Stimulated activated CD4-positive, alpha-beta T cell treated with anti-CD3 and anti-CD28 coated beads, Interleukin-1b, Interleukin-23, amount 100 ng/mL, for 48 hours (primary cell): ENCODE measurements at places on chromosomes 6 and 20.

GRCh38 chr6:133254552-133255228, 13.5 kb downstream of the EYA4 start:
- no peak for DNase-seq

GRCh38 chr6:54315656-54316055, 7.4 kb downstream of the TINAG start:
- no peak for DNase-seq

DNA sequence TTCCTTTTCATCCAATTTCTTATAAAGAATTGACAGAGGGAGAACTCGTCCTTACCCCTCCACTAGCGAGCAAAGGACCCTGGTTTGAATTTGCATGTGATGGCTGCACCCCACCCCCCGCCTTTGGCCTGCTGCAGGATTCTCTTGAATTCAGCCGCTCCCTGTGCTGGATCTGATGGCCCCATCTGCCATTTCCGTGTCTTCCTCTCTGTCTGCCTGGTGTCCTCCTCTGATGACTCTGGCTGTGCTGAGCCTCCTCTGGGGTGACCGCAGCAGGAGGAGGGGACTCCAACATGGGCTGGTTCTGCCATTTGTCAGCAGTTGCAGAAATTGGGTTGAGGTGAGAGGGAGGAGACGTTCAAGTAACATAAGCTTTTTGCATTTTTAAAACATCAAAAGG, 188.8 kb downstream of the DLL1 start:
- no peak for DNase-seq

DNA sequence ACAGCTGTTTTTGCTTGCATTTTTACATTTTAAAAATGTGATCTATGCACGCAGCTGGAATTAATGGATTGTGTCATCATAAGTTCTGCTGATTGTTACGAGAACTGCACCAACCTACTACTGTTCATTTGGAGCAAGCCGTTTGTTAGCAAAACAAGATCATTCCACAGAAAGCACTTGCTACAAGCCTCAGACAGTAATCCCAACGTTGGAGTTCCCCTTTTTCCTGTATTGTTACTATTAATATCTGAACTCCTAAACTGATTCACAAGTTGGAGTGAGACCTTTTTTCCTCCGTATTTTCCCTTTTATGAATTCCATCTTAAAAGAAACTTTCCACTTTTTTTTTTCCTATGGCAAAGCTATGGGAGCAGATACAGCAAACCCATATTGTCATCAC, 3.5 kb downstream of the TENT5A start:
- no peak for DNase-seq

- no peak for DNase-seq
Observed at GRCh38 chr6:132789396-132789776, 9.1 kb downstream of the SLC18B1 start.

DNA sequence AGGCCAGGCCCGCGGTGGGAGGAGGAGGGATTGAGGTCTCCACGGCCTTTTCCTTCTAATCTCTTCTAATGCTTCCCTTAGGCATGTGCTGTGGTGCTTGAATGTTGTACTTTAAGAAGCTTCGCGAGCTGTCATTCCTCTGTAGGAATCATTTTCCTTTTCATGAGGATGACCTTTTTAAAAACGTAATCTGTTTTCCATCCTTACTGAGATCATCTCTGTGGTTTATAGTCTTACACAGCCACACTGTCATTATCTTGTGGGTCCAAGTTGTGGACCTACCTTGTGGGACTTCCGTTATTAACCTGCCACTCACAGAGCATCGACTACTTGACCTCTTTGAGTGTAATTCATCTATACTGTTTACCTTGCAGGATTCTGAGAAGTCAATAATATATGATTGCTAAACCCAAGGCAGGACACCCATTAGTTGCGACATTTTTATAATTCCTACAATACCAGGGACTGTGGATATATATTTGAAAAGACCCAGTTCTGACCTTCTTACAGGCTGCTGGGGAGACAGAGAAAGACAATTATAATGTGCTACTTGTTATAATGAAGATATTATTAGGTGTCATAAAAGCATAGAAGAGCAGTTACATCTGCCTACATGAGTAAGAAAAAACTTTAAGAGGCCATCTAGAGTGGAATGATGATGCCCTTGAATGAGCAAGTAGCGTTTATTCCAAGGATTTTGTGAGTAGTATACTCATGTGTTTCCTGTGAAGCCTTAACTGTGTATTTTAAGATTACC, 842 bp downstream of the SLC25A27 start:
- no peak for DNase-seq

DNA sequence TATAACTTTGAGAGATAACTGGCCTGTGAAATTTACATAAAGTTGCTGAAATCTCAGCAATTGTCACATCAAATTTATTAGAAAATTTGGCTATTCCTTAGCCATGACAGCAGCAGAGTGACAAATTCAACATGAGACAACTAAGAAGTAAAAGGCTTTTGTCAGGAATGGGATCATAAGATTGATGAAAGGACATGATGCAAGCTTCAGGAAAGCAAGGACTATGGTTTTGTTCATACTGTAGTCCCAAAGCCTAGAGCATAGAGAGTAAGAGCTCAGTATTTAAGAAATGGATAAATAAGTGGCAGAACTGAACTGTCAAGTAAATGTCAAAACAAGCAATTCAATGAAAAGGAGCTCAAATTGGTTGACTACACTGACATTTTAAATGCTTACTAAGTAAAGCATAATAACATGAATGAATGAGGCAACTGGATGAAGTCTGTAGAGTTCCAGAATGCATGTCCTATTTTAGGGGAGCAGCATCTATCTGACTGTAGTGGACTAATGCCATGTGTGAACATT, 12.6 kb downstream of the PGM3 start:
- DNase-seq, result no peak

DNA sequence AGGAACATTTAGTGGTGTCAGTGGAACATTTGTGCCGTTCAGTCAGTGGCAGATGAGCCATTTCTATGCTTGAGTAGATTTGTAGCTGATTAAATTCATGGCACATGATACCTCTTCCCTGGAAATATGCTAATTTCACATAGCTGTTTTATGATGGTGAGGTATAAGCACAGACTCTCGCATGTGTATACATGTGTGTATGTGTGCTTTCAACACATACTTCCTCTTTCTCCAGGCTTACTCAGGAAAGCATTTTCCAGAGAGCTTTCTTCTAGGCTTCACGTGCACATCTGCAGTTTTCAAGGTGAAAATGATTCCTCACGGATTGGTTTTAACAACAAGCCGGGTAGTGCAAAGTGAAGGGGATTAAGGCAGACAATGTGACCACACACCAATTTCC, 396.5 kb downstream of the HDGFL1 start:
- DNase-seq, result no peak

DNA sequence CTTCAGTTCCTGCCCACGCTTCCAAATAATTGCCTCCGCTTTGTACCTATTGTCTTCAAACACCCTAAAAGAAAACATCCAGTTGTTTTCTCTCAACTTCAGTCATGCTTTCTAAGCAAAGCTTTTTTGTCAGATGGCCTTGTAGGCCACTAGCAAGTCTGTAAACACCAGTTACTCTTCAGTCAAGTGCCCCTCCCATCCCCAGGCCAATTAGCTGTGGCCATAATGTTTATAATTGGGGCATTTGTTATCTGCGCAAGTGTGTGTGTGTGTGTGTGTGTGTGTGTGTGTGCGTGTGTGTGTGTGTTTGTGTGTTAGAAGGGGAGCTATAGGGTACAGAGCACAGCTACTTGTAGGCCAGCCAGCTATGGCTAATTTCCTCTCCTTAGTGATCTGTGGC, 272.4 kb upstream of the MARCKS start:
- no peak for DNase-seq

DNA sequence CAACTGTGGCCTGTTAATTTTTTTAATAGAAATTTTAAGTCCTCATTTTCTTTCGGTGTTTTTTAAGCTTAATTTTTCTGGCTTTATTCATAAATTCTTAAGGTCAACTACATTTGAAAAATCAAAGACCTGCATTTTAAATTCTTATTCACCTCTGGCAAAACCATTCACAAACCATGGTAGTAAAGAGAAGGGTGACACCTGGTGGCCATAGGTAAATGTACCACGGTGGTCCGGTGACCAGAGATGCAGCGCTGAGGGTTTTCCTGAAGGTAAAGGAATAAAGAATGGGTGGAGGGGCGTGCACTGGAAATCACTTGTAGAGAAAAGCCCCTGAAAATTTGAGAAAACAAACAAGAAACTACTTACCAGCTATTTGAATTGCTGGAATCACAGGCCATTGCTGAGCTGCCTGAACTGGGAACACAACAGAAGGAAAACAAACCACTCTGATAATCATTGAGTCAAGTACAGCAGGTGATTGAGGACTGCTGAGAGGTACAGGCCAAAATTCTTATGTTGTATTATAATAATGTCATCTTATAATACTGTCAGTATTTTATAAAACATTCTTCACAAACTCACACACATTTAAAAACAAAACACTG, 10.1 kb downstream of the HFE start:
- peak; percentile 60 for DNase-seq

- no peak for DNase-seq
Observed at GRCh38 chr6:159116343-159116742, 52.9 kb upstream of the FNDC1 start.

DNA sequence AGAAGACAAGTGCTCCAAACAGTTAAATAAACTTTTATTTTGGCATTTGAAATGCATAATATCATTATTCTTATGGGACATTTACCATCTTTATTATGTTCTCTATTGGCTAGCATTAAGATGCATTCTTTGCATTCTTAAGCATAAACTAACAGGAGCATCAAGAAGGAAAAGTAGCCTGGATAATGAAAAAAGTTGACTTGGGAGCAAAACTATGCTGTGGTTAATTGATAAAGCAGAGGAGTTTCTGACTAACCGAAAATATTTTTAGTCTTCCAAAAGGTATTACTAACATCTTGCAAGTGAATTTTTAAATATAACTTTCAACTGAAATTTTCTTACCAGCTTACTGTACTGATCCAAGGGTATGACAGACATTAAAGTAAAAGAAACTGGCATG, 140.3 kb downstream of the FLRT3 start:
- no peak for DNase-seq

DNA sequence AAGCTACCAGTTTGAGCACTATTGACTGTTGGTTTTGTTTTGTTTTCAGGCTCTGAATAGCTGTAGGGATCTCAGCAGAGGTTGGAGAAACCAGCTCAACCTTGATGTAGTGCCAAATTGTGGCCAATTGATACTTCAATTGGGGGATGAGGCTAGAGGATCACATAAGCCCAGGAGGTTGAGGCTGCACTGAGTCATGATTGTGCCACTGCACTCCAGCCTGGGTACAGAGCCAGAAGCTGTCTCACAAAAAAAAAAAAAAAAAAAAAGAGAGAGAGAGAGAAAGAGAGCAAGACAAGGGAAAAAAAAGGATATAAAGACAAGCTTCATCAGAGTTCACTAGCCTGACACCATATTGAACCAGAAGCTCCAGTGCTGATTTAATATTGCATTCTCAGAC, 702.1 kb downstream of the FRK start:
- DNase-seq, result no peak

DNA sequence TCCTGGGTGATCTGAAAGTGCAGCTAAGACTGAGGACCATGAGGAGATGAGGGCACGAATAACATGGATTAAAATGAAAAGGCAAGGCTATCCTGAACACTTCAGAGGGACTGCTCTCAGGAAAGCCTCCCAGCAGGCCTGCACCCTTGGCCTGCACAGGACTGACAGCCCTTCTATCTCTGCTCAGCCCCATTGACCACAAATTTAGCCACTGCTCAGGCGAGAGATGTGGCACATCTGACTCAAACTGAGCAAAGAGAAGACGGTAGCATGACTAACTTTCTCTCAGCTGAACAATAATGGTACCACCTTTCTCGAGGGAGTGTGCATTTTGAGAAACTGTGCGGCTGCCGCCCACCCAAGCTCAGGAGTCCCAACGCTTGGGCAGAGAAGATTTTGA, 257.5 kb downstream of the ADGB start:
- peak; percentile 66 for DNase-seq

DNA sequence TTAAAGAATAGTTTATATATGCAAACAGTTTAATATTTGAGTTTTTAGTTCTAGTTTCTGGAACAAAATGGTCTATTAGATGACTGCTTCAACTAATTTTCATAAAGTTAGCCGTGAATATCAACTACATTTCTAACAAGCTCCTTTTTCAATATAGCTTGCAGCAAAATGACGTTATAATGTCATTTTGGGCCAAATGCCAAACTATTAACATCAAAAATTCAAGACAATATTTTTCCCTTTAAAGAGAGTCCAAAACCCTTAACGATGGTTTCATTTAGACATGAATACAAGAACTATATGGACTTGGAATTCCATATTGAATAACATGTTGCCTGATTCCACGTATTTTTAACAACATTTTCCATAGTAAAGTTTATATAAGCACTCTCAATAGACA, 91.0 kb downstream of the SMLR1 start:
- no peak for DNase-seq

DNA sequence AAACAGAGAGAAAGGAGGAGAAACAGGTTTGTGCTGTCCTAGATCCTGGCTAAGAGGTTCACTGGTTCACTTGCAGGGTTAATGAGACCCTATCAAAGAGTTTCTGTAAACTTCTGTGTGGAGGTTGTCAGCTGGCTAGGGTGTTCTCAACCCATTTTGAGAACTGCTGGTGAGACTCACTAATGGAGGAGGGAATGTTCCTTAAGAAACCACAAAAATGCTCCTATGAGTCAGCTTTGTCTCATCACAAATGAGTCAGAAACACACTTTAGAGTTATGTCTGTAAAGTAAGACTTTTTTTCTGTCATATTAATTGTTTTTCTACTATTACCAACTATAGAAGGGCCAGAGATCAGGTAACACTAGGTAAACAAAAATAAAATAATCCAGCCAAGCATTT, 884.4 kb downstream of the PHF3 start:
- DNase-seq, result no peak

GRCh38 chr6:144500892-144501291, 215.8 kb downstream of the UTRN start:
- DNase-seq, result no peak

DNA sequence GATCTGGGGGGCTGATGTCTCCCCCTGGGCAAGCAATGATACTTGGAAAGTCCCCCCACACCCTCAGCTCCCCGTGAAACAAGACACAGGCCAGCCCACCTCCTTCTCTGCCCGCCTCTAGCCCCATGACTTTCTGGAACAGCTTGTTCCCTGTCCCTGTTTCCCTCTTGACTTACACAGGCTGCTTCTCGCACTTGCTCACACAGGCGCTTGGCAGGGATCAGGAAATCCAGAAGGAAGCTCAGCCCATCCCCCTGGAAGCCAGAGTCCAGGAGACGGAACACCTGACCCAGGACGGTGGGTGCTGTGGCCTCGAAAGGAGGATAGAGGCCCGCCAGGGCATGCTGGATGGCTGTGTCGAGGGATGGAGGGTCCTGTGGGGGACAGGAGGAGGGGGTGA, 14.8 kb downstream of the KIAA1755 start:
- DNase-seq, result no peak

DNA sequence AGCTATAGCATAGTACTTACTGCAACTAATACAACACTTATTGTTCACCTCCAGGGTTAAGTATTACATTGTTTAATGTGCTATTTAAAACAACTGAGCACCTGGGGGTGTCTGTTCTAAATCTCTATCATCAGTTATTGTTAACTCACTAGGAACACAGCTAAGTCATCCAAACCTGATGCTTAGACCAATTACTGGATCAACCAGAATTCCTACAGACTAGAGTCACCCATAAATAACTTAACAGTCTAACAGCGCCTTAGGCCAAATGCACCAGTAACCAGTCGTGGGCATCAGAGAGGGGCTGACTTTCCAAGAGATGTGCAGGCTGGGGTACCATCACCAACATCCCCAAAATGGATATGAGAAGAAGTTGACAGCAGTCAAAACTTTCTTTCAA, 110.7 kb downstream of the ADTRP start:
- no peak for DNase-seq
